ENCODE measurements at places on chromosomes 5 and 9.
A peak's percentile ranks its signal among the peaks of the same experiment; 100 is the strongest.

GRCh38 chr5:170111088-170111785 lies 5.5 kb downstream of the FOXI1 start:
- DNase-seq: no peak

- DNase-seq: no peak
These were observed 6.4 kb downstream of the LMBRD2 start for GRCh38 chr5:36145311-36145710.

GRCh38 chr9:91834740-91835139 lies 115.3 kb downstream of the ROR2 start:
- no peak for DNase-seq

- peak; percentile 6 for DNase-seq
These were observed 34.5 kb downstream of the UNC5A start for GRCh38 chr5:176844706-176845391.

DNA sequence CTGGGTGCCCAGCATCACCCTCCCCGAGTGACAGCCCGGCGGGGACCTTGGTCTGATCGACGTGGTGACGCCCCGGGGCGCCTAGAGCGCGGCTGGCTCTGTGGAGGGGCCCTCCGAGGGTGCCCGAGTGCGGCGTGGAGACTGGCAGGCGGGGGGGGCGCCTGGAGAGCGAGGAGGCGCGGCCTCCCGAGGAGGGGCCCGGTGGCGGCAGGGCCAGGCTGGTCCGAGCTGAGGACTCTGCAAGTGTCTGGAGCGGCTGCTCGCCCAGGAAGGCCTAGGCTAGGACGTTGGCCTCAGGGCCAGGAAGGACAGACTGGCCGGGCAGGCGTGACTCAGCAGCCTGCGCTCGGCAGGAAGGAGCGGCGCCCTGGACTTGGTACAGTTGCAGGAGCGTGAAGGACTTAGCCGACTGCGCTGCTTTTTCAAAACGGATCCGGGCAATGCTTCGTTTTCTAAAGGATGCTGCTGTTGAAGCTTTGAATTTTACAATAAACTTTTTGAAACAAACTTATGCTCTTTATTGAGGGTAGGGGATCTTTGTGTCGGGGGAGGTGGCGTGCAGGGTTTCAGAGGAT lies 1.3 kb downstream of the GADD45G start:
- DNase-seq: peak; percentile 72

DNA sequence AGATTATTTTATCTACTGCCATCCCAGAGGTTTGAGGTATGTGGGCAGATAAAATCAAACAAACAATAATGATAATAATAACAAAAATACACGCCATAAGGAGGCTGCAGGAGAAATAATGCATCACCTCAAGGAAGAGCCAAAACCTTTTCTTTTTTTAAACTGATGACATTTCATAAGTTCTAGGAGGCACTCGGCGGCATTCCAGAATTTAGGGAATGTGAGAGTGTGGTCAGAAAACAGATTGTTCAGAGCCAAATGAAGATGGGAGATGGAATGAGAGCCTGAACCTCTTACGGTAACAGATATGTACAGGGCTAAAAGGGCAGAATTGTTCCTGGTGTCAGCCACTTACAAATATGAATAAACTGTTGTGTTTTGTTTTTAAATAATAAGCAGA lies 615.0 kb upstream of the CHD1 start:
- peak; percentile 56 for DNase-seq

DNA sequence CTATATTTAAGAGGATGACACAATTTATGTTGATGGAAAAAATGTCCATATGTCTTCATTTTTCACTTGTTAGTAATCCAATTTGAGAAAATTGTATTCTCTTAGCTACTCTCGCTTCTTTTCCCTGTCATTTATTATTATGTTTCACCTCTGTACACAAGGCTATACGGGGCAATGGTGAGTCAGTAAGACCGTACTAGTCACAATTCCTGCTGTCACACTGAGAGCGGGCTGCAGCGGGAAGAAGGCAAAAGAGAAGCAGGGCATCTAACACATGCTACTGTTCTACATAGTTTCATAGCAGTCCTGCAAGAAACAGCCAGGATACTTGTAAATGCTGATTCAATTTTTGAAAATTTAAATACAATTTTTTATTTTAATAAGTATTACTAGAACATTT lies 23.3 kb upstream of the PRDM9 start:
- no peak for DNase-seq

DNA sequence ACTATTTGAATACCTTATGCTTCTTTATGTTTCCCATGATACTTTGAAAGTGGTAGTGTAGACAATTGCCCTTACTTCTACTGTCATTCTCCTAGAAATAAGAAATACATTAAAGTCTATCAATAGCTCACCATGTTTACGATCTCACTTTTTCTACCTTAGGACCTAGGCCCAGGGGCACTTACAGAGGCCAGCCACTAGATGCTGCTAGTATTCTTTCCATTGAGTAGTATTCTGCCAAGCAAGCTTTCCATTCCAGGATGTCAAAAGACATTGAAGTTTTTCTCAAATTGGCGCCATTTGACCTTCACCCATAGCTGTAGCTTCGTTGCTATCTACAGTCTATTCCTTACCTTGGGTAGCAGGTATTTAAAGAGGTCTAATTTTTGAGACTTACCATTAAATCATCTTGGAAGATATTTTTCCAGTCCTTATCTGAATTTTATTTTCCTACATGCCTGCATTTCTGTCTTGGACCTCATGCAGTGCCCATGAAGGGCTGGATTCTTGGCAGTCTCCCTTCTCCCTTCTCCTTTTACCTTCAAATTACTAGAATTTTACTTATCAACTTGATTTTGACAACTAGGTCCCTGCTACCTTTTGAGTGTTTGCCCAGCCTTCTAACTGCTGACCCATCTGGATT lies 246.0 kb upstream of the NUDT12 start:
- peak; percentile 55 for DNase-seq

- peak; percentile 96 for DNase-seq
These were observed 2.1 kb upstream of the ALDH7A1 start for GRCh38 chr5:126597156-126597555.

GRCh38 chr9:127162864-127163365 lies 40.5 kb upstream of the ANGPTL2 start:
- DNase-seq: no peak

DNA sequence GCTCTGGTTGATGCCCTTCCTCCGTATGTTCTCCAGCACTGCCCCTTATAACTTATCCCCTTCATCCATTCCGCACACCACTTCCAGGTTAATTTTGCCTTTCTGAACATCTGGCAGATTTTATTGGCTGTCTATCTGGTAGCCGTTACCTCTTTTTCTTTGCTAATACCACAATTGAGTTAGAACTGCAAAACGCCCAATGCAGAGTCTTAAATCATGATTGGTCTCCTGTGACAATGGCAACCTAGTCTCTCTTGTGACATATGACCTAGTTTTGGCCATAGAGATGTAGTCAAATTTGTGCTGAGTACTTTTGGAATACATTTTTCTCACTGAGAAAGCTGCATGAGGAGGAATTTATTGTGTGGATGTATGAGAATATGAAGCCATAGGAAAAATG lies 365.7 kb upstream of the PRR16 start:
- DNase-seq: no peak

DNA sequence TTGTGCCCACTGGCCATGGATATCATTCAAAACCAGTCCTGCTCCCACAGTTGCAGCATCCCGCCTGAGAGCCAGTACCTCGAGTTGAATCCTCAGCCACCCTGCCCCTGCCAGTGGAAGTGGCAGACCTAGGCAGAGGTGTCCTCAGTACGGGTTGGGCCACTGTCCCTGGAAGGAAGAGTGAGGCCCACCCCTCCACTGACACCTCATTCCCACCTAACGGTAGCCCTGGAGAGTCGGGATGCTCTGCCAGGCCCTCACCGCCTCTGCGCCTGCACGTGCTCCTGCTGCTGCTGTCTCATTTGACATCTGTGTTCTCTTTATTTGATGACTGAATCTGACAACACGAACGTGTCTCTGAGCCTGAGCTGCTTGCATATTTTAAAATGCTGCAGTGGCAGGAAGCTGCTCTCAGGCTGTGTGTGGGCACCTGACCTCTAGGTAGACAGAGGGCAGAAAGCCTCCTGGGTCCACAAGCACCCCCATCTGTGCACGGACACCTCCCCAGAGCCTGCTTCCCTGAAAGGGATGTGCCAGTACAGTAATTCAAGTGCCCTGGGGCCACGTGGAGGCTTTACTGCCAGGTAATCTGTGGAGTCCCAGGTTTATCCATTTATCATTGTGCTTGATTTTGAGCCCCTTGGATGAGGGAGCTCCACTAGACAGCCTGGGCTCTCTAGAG lies 194.7 kb downstream of the CACNA1B start:
- no peak for DNase-seq

- no peak for DNase-seq
These were observed 104.0 kb downstream of the PLCXD3 start for GRCh38 chr5:41406424-41406823.

All from fibroblast of pulmonary artery (primary cell).